CD4-positive, alpha-beta T cell treated with Interleukin-4 for 4 hours (primary cell): ENCODE measurements at places on chromosomes 6 and 20.

- no peak for DNase-seq
Measured at GRCh38 chr6:136757150-136757549, 35.1 kb downstream of the MAP3K5 start.

- DNase-seq = no peak
Measured at GRCh38 chr6:25641940-25642666, 9.9 kb upstream of the SCGN start.

GRCh38 chr6:111864138-111865048 lies 8.9 kb downstream of the FYN start:
- DNase-seq = no peak

- no peak for DNase-seq
Measured at GRCh38 chr20:37922016-37922415, 19.1 kb downstream of the VSTM2L start.

GRCh38 chr6:30782425-30783014 lies 38.2 kb upstream of the IER3 start:
- no peak for DNase-seq

GRCh38 chr20:59785986-59786795 lies 147.2 kb downstream of the SYCP2 start:
- no peak for DNase-seq

DNA sequence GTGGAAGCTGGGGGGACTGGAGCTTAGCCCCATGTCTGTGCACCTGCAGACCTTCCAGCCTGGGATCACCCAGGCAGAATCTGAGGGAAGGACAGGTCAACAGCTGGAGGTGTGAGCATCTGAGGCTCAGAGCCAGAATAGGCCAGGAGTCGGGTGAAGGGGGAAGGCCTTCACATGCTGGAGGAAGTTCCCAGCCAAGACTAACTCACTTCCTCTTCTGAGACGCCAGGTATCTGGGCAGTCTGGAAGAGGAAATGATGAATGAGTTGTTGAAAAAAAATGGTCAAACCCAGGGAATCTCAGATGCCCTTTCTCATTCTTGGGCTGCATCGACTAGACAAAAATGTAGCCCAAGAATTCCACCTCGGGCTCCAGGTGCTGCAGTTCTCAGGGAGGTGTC lies 73.6 kb upstream of the TIAM2 start:
- no peak for DNase-seq

GRCh38 chr20:47818996-47819609 lies 33.8 kb upstream of the SULF2 start:
- no peak for DNase-seq

DNA sequence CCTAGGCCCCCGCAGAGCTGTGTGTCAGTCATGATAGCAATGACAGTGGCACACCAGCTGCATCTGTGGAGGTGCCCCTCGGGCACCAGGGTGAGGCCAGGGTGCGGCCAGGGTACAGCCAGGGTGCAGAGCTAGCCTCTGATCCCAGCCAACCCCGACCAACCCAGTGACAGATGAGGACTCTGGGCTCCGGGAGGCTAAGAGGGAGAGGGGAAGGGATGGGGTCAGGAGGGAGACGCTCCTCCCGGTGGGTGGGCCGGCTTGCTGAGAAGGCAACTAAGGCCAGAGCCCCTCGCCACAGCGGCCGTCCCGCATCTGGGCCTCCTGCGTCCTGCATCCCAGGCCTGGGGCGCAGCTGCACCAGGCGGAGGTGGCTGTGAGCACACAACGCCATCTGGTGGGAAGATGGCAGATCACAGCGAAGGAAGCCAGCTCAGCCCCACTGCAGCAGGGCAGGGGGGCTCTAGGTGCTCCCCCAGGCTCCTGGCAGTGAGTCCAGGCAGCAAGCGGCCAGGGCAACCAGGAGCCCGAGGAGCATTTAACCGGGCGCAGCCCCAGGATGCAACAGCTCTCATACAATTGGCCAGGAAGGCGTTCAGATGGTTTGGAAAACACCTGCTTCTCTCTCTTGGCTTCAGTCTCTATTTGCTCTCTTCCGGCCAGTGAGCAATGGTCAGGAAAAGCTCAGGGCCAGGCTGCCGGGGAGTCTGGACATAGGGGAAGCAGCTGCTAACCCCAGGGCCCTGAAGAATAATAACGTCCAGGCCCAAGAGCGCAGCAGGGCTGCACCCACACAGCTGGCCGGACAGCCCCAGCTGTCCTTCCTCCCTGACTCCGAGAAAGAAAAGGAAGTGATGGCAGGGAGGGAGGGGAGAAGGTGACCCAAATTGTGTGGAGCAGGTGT lies 169.4 kb downstream of the TAF4 start:
- no peak for DNase-seq

DNA sequence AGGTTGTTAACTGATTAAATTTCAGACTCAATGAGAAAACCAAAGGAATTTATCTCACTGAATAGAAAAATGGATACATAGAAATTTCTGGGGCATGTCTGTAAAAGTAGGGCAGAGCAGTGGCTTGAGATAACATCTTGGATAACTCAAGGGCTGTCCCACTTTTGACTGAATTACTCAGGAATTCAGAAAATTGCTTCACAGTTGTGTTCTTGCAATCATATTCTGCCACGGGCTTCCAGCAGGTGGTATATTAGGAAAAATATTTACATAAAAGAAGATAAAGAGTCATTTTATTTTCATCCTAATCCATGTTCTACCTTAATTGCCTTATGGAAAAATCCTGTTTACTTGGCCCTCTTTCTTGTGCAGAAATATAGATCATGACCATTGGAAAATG lies 156.4 kb upstream of the AKIRIN2 start:
- DNase-seq = no peak

GRCh38 chr6:142459271-142459670 lies 157.5 kb downstream of the ADGRG6 start:
- DNase-seq = no peak

- DNase-seq = no peak
Measured at GRCh38 chr6:27579973-27580372, 107.1 kb upstream of the ZNF184 start.

DNA sequence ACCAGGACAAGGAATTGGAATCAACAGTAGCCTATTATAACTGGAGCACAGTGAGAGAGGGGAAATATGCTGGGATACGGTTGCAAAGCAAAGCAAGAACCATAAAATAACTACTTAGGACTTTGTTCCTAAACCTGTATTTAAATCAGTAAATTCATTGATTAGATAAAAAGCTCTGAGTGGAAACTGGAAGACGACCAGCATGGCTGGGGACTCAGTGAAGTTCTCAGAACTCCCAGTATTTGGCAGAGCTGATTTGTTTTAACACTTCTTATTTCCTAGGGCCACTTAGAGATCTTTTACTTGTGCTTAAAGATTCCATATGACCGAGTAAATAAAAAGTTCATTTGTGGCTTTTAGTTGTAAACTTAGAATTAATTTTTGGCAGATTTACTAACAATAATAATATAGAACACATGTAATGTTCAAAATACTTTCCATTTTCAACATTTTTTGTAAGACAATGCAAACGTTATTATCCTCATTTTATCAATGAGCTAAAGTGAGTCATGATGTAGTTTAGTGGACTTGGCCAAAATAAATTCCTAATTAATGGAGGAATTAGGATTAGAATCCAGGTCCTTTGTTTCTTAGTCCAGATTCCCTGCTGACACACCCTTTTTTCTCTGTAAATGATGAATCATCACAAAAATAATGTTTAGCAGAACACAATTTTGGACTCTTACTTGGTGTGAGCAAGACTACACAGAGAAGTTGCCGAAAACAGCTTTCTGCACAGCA lies 392.9 kb downstream of the GJA1 start:
- no peak for DNase-seq

GRCh38 chr6:142030115-142030619 lies 102.6 kb upstream of the GJE1 start:
- no peak for DNase-seq

DNA sequence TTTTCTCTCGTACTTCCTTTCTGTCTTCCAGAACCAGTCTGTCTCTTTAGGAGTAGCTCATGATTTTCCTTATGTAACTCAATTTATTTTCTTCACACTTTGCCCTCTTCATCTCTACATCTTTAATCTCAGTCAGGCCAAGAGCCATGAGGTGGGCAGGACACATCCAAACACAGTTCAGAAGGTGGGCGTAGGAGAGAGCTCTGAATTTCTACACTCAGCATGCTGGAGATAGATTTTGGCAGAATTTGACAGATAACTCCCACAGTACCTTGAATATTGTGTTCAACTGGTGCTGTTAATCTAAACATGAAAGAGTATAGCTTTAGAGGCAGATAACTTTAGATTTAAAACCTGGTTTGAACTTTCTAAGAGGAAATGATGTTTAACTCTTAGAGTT lies 23.8 kb upstream of the ZBTB24 start:
- DNase-seq = no peak

DNA sequence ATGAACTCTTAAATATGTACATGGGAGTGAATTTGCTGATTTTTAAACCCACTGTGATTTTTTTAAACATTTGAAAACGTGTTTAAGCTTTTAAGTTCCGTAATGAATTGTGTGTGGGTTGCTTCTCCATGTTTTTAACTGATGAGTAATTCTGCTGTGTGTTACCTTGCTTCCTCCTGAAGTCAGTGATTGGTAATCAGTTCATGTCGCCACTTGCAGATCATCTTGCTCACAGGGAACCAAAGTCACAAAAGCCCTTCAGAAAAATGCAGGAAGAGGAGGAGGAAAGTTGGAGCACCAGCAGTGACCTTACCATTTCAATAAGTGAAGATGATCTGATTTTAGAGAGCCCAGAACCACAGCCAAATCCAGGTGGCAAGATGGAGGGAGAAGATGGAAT lies 36.7 kb downstream of the KIZ start:
- no peak for DNase-seq

GRCh38 chr20:40781327-40782042 lies 92.4 kb upstream of the MAFB start:
- no peak for DNase-seq

DNA sequence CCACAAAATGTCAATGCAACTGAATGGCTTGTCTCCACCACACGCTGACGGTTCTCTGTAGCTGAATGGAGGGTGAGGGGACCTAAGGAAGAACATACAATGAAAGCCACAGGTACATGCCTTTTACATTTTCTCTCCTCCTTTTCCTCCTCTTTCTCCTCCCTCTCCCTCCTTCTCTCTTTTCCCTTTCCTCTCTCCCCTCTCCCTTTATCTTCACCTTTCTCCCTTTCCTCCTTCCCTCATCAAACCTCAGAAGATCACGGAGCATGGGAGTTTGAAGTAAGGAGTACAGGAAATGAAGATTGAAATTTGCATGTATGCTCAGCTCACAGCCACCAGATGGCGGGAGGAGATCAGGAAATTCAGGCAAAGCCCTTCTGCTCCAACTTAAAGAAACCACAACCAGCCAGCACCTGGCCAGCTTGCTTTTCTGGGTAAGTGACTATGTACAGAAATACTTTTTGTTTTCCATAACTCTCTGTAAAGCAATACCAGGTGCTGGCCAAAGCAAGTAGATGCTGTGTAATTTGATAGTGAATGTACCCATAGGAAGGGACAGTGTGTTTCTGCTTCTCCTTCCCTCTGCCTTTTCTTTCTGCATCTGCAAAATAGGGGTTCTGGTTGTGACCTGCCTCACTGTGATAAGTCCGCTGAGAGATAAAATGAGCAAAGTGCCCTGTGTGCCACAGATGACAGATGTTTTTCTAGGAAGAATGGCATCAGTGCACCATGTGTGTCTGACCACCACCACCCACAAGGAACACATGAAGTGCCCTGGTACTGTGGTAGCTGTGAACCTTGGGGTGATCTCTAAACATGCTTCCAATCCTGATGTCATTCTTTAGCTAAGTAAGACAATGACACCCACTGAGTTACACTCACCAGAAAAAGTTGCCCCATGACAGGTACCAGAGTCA lies 18.6 kb upstream of the FOXO3 start:
- DNase-seq = peak; percentile 74

GRCh38 chr6:148501178-148501590 lies 158.5 kb downstream of the SASH1 start:
- no peak for DNase-seq

- DNase-seq = no peak
Measured at GRCh38 chr20:50911030-50911429, 20.2 kb downstream of the ADNP start.

DNA sequence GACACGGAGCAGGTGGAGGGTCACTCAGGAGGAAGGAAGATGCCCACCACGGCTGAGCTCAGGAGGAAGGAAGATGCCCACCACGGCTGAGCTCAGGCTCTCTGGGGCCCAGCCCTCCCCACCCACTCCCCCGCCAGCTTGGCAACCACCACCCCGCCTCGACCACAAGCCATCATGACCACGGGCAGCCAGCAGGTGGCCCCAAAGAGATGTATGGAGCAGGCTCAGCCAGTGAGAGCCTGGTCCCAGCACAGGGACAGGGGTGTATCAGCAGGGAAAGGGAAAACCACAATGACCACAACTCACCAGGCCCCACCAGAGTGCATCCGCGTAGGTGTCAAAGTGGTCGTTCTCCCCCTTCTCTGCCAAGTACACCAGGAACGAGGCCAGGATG lies 30.4 kb downstream of the KCNQ2 start:
- peak; percentile 40 for DNase-seq

DNA sequence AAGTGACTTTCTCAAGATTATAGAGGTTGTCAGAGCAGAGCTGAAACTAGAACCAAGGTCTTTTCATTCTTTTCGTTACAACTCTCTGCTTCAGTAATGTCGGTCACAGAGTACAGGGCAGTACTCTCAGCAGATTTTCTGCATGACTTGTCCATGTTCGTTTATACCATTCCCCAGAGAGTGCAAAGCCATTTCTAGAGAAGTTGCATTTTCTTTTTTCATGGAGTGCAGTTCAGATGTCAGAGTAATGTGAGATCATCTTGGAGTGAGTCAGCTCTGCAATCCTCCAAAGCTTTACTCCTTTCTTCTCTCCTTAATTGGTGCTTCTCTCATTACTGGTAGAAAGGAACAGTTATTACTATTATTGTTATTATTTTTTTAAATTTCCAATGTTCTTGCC lies 115.6 kb upstream of the B3GAT2 start:
- DNase-seq = no peak

DNA sequence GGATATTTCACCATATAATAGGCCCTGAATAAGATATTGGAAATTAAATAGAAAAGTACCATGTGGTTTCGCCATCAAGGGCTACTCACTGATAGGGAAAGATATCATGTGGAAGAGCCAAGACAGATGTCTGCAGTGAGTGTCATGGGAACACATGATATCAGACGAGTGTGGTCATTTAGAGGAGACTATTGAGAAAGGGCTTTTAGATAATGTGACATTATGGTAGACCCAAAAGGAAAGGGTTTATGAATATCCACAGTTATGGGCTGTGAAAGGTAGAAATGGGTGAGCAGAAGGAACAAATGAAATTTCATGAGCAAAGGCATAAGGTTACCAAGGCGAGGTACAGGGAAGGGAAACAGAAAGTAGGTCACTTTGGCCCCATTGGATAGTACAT lies 182.3 kb upstream of the PRSS16 start:
- no peak for DNase-seq

- peak; percentile 30 for DNase-seq
Measured at GRCh38 chr6:13327691-13328075, 654 bp downstream of the TBC1D7 start.

GRCh38 chr20:63076421-63076820 lies 69.7 kb upstream of the BHLHE23 start:
- no peak for DNase-seq

DNA sequence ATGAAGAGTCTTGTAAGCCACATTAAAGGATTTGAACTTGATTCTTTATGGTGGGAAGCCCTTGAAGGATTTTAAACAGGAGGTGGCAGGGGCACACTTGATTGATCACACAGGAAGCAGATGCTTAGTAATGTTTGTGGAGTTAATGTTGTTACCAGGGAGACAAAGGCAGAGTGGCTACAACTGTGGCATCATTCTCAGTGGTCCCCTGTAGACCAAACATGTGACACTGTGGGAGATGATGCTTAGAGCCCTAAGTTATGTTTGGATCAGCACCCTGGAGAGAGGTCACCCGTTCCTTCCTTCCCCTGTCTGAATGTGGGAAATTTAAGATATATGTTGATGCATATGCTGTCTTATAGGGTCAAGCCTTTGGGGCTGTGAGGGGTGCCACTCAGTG lies 53.2 kb downstream of the EIF2S2 start:
- peak; percentile 70 for DNase-seq
